ENCODE measurements at places on chromosomes 16 and 17. TPM values are rescaled to one million over a fixed set of nuclear protein-coding genes. Genes with fewer than 3 reads are reported as not detected.
A peak's percentile ranks its signal among the peaks of the same experiment; 100 is the strongest.

- H3K27me3 ChIP-seq: no peaks in the 10 kb centered on the region
- H3K36me3 ChIP-seq: no peaks in the 10 kb centered on the region
- H3K27ac ChIP-seq: no peak overlapping the region
- no peak overlapping the region for H3K4me3 ChIP-seq
- H3K4me1 ChIP-seq: no peaks in the 10 kb centered on the region
Measured at GRCh38 chr16:52470585-52470984, 76.4 kb downstream of the TOX3 start.

- no peaks in the 10 kb centered on the region for H3K36me3 ChIP-seq
- no peaks in the 10 kb centered on the region for H3K27me3 ChIP-seq
- H3K27ac ChIP-seq: no peak overlapping the region
Measured at GRCh38 chr17:31595076-31595475, 203.6 kb downstream of the RAB11FIP4 start.

MRPL38 gene
- 134 TPM for polyA plus RNA-seq

KRTAP4-6 gene
- not detected for polyA plus RNA-seq

DNA sequence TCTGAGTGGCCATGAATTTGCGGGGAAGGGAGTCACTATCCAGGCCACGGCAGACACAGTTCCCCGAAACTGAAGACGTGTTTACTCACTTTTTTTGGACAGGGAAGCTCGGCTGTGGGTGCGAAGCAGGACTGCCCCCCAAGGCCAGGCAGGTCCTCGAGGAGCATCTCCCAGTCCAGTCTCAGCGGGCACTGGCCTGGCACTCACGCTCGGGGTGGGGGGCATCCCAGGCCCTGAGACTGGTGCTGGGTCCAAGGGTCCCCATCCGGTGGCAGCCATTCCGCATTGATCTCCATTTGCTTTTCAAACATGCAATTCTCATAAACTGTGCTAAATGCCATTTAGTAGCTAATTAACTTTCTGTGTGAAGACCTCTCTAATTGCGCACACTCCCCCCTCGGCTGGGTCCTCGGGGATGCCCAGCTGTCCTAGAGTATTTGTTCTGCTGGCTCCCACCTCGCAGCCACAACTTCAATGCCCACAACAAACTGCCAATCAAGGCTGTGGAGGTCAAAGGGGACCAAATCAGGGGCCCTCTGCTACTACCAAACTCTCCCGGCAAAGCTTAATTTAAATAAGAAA, 50.2 kb downstream of the TBC1D16 start:
- no peak overlapping the region for H3K4me3 ChIP-seq
- no peaks in the 10 kb centered on the region for H3K36me3 ChIP-seq
- no peak overlapping the region for H3K27ac ChIP-seq
- no peak for DNase-seq

DNA sequence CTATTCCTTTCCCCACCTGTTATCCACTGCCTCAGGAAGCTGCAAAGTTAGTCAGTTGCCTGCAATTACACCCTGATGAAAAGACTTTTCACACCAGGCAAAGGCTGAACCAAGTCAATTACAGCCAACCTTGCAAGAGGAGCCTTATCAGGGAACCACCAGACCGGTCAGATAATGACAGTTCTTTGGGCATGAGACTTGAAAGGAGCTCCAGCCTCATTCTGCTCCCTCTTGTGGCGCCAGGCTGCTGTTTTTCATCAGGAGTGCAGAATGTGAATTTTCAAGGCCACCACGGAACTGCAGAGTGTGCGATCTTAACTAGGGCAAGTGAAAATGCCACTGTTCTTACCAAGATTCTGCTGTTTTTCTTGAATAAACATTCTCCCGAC, 22.5 kb downstream of the DNAI2 start:
- H3K27ac ChIP-seq: peak overlapping the region; percentile 78
- no peak overlapping the region for H3K4me3 ChIP-seq
- peak; percentile 88 for DNase-seq
- no peaks in the 10 kb centered on the region for H3K27me3 ChIP-seq

DNA sequence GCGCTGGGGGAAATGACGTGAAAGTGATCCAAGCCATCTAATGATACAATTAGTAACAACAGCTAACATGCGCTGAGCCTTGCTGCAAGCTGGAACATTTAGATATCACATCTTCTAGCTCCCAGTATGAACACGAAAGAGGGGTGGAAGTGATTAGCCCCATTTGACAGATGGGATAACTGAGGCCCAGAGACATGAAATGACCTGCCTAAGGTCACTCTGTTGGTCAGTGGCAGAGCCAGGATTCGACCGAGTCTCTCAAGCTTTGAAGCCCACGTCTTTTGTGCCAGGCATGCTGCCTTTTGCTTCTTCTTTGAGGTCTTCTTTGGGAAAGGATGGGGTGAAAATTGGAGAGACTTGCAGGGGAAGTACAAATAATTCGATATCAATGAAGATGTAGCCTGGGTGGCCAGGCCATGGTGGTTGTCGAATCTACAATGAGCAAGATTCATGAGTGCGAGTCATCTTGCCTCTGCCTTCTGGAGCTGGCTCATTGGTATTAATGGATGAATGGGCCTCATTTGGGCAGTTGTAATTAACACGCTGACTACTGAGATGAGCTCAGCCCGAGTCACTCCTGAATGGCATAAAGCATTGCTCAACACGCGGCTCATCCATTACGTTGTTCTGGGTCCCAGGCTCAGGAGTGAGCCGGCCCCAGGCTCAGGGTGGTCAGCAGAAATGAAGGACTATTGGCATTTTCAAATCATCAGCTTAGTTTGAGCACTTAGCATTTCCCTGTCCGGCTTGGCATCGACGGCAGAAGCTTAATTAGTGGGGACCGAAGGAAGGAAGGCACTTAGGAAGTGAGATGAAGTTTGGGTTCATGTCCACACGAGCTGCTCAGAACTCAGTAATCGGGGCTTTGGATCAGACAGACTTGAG, 28.0 kb upstream of the GPRC5B start:
- H3K4me1 ChIP-seq: no peaks in the 10 kb centered on the region
- H3K36me3 ChIP-seq: no peaks in the 10 kb centered on the region
- no peak for DNase-seq
- H3K27ac ChIP-seq: no peak overlapping the region

ABAT gene
- polyA plus RNA-seq: 31.2 TPM

CCL1 gene
- polyA plus RNA-seq: not detected

GRCh38 chr17:59725691-59726090, 18.2 kb downstream of the VMP1 start:
- no peak for DNase-seq
- H3K27me3 ChIP-seq: no peaks in the 10 kb centered on the region
- H3K4me1 ChIP-seq: peaks cover 15% of the 10 kb centered on the region
- no peak overlapping the region for H3K4me3 ChIP-seq

- H3K27me3 ChIP-seq: no peaks in the 10 kb centered on the region
- H3K4me1 ChIP-seq: no peaks in the 10 kb centered on the region
- no peak for DNase-seq
- H3K36me3 ChIP-seq: no peaks in the 10 kb centered on the region
- no peak overlapping the region for H3K27ac ChIP-seq
Measured at GRCh38 chr16:63945806-63946205, 1176.1 kb downstream of the CDH11 start.

GRCh38 chr16:29826342-29826695, 6.1 kb downstream of the MVP start:
- no peak for DNase-seq
- H3K27ac ChIP-seq: peak overlapping the region; percentile 91
- H3K36me3 ChIP-seq: no peaks in the 10 kb centered on the region
- peaks cover 56% of the 10 kb centered on the region for H3K4me1 ChIP-seq

GRCh38 chr17:51091635-51092034, 29.0 kb downstream of the SPAG9 start:
- H3K27ac ChIP-seq: no peak overlapping the region
- no peak overlapping the region for H3K4me3 ChIP-seq
- DNase-seq: no peak
- H3K4me1 ChIP-seq: peaks cover 3% of the 10 kb centered on the region
- H3K27me3 ChIP-seq: no peaks in the 10 kb centered on the region
- H3K36me3 ChIP-seq: no peaks in the 10 kb centered on the region

DNA sequence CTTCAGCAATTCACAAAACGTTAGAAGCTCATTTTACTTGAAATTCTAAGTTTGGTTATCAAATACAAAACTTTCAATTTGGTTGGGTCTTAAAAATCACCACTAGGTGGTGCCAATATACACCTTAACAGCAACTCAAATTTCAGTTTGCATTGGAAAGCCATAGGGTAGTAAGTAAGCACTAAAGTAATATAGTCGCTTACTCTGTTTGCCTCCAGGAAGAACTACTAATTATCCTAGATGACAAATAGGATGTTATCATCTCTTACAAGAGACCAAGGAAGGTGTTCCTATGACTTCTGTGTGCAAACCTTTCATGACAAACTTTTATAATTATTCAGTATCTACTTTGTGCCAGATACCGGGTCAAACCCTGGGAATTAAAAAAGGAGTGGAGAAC, 93.3 kb downstream of the MYO1D start:
- H3K4me1 ChIP-seq: no peaks in the 10 kb centered on the region
- peak; percentile 78 for DNase-seq
- no peaks in the 10 kb centered on the region for H3K36me3 ChIP-seq
- no peak overlapping the region for H3K4me3 ChIP-seq
- no peaks in the 10 kb centered on the region for H3K27me3 ChIP-seq
- peak overlapping the region; percentile 3 for H3K27ac ChIP-seq

GRCh38 chr16:55534756-55535155, 25.9 kb downstream of the LPCAT2 start:
- no peak overlapping the region for H3K27ac ChIP-seq
- no peak overlapping the region for H3K4me3 ChIP-seq
- no peaks in the 10 kb centered on the region for H3K36me3 ChIP-seq
- no peaks in the 10 kb centered on the region for H3K27me3 ChIP-seq
- DNase-seq: no peak

GRCh38 chr16:930076-930475, 40.7 kb downstream of the LMF1 start:
- no peak overlapping the region for H3K27ac ChIP-seq
- H3K36me3 ChIP-seq: no peaks in the 10 kb centered on the region
- no peaks in the 10 kb centered on the region for H3K27me3 ChIP-seq
- H3K4me1 ChIP-seq: no peaks in the 10 kb centered on the region

KRT24 gene
- 5.8 TPM for polyA plus RNA-seq

SCGB1C2 gene
- not detected for polyA plus RNA-seq

DNA sequence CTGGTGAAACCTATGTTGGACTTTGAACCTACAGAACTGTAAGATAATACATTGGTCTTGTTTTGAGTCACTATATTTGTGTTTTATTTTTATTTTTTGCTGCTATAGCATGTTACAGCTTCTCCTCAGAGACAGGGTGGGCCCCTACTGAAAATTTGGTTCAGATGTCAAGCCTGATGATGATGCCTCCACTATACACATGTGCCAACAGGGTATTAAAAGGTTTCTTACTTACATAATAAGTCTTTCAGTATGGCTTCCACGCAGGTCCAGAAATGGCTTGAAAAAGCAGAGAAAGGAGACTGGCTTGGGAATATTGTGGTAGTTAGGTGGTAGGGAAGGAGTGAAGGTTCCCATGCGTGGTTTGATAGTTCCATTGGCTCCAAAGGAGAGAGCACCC, 52.9 kb upstream of the ELAC2 start:
- no peaks in the 10 kb centered on the region for H3K4me1 ChIP-seq
- no peak overlapping the region for H3K27ac ChIP-seq
- no peaks in the 10 kb centered on the region for H3K27me3 ChIP-seq
- H3K4me3 ChIP-seq: no peak overlapping the region

GAST gene
- not detected for polyA plus RNA-seq

GRCh38 chr17:35010093-35010492, 29.8 kb downstream of the LIG3 start:
- H3K36me3 ChIP-seq: no peaks in the 10 kb centered on the region
- H3K27ac ChIP-seq: no peak overlapping the region
- H3K27me3 ChIP-seq: no peaks in the 10 kb centered on the region
- DNase-seq: no peak
- H3K4me1 ChIP-seq: no peaks in the 10 kb centered on the region

CDRT15 gene
- not detected for polyA plus RNA-seq

DNA sequence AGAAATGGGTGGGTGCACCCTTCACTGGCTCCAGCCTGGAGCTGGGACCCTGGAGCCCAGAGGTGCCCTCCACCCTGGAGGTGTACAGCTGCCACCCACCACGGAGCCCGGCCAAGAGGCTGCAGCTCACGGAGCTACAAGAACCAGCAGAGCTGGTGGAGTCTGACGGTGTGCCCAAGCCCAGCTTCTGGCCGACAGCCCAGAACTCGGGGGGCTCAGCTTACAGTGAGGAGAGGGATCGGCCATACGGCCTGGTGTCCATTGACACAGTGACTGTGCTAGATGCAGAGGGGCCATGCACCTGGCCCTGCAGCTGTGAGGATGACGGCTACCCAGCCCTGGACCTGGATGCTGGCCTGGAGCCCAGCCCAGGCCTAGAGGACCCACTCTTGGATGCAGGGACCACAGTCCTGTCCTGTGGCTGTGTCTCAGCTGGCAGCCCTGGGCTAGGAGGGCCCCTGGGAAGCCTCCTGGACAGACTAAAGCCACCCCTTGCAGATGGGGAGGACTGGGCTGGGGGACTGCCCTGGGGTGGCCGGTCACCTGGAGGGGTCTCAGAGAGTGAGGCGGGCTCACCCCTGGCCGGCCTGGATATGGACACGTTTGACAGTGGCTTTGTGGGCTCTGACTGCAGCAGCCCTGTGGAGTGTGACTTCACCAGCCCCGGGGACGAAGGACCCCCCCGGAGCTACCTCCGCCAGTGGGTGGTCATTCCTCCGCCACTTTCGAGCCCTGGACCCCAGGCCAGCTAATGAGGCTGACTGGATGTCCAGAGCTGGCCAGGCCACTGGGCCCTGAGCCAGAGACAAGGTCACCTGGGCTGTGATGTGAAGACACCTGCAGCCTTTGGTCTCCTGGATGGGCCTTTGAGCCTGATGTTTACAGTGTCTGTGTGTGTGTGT, 46.8 kb downstream of the IL21R start:
- H3K27me3 ChIP-seq: no peaks in the 10 kb centered on the region
- no peaks in the 10 kb centered on the region for H3K36me3 ChIP-seq
- no peak for DNase-seq
- no peak overlapping the region for H3K27ac ChIP-seq
- no peaks in the 10 kb centered on the region for H3K4me1 ChIP-seq

DNA sequence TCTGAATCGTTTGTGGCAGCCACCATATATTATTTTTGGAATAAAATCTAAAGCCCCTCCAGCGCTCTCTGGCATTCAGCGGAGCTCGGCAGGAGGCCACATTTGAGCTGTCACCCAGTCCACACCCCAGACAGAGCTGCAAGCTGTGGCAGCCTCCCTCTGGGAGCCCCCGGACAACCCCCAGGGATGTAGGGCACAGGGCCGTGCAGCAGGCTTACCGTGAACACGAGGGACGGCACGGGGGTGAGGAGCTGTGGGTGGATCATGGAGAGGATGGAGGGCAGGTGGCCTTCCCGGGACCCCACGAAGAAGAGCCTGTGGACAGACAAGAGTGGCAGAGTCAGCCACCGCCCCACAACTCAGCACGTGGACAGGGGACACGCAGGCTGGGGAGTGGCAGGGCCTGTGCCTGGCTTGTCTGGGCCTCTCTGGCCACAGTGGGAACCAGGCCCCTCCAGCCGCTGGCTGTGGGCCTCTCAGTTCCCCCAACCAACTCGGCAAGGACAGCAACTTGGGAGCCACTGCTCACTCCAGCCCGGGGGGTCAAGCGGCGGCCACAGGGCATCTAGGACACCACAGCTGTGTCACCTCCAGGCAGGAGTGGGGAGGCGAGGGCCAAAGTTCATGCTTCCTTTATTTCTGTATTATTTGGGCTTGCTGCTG, 31.5 kb downstream of the SLC7A5 start:
- H3K4me1 ChIP-seq: peaks cover 17% of the 10 kb centered on the region
- no peaks in the 10 kb centered on the region for H3K27me3 ChIP-seq
- no peaks in the 10 kb centered on the region for H3K36me3 ChIP-seq
- no peak for DNase-seq
- no peak overlapping the region for H3K4me3 ChIP-seq
- no peak overlapping the region for H3K27ac ChIP-seq

PPP1R27 gene
- polyA plus RNA-seq: 0.56 TPM

- H3K27ac ChIP-seq: no peak overlapping the region
- DNase-seq: no peak
- H3K4me1 ChIP-seq: no peaks in the 10 kb centered on the region
Measured at GRCh38 chr16:25614716-25615265, 77.0 kb upstream of the HS3ST4 start.

All from hepatocyte (in vitro differentiated cells).